ENCODE measurements at places on chromosomes 3 and 15.

DNA sequence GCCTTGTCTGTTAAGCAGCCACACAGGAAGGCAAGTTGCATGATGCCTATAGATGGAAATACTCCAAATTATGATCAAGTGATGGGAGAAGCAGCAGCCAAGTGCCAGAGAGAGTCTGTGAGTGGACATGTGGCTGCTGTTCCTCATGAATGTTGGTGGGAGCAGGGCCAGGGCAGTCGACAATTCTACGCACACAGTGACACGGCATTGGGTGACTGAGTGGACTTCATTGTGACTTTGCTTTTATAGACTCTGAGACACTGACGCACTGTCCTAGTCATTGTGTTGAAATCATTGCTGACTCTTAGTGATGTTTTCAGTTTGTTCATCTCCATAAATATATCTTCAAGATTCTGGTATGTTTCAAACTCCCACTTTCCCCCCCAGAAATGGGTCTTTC, 246.3 kb upstream of the SEMA6D start:
- DNase-seq = no peak

GRCh38 chr3:30779686-30780287, 114.7 kb downstream of the GADL1 start:
- no peak for DNase-seq

- DNase-seq = peak; percentile 21
These were observed 216.1 kb downstream of the SLCO3A1 start for GRCh38 chr15:92069308-92070250.

- DNase-seq = no peak
These were observed 6.5 kb upstream of the USP3 start for GRCh38 chr15:63497642-63498467.

- no peak for DNase-seq
These were observed 457.8 kb downstream of the FOXP1 start for GRCh38 chr3:71125738-71126137.

All from stimulated activated CD4-positive, alpha-beta T cell treated with anti-CD3 and anti-CD28 coated beads, Interleukin-1b, Interleukin-23, amount 100 ng/mL, for 1 hour (primary cell).